Heart right ventricle (tissue), 16 donors: ENCODE measurements at places on chromosomes 6 and 20. TPM values are rescaled to one million over a fixed set of nuclear protein-coding genes. Genes with fewer than 3 reads are reported as not detected.

GRCh38 chr6:7341989-7342742 lies 29.2 kb upstream of the SSR1 start:
- no peak for DNase-seq

Gene CDC5L
- 17.5 TPM for total RNA-seq

DNA sequence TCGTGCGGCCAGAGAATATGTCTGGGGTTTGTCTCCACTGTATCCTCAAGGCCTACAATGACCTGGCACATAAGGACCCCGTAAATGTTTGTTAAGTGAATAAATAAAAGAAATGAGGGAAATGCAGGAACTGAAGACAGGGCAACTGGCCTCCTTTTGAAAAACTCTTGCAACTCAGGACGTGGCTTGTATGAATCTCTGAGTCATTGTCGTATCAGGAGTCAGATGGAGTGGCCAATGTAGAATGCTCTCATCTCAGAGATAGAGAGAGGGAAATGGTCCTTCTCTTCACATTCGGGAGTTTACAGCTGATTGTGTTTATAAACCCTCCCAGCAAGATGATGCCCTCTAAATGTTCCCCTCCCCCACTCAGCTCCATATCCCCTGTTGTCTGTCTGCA lies 57.1 kb downstream of the UST start:
- DNase-seq = no peak

DNA sequence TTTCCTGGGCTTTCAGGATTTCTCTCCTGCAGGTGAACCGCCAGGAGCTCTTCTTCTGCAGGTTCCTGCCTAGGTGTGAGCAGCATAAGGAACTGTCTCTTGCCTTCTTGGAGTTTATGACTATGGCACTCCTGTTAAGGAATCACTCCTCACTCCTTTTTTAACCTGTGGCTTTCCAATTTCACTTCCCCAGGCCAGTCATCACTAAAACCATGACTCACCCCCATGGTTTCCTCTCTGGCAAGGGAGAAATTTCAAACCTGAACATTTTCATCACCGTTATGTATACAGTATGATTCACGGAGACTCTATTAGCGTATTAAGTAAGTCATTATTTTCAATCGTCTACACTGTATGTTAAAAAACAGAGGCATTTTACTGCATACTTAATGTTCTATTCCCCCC lies 78.2 kb upstream of the ARID1B start:
- no peak for DNase-seq

DNA sequence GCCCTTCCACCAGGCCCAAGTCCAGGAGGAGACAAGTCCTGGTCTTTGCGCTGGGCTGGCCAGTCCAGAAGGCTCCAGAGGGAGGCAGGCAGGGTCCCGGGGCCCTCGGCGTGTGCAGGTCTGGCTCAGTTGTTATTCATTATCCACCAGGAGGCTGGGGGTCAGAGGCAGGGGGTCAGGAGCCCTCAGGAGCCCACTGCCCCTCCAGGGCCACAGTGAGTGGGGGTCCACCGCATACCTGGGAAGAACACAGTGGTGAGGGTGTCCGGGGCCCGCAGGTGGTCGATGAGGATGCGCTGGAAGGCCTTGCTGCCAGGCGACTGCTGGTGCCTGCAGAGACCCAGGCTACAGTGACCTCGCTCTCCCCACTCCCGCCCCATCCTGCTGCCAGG lies 4.4 kb upstream of the C20orf144 start:
- DNase-seq = no peak

DNA sequence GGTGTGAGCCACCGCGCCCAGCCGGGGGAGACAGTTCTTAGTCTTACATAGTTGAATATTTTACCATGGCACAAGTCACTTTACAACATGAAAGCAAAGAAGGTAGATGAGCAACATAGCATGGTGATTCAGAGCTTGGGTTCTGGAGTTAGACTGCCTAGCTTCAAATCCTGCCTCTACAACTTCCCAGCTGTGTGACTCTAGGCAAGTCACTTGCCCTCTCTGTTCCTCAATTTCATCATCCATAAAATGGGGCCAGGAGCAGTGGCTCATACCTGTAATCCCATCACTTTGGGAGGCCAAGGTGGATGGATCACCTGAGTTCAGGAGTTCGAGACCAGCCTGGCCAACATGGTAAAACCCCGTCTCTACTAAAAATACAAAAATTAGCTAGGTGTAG lies 26.3 kb downstream of the HCK start:
- no peak for DNase-seq

- DNase-seq = no peak
Measured at GRCh38 chr20:16388731-16389130, 184.5 kb downstream of the KIF16B start.

Gene SSTR4
- not detected for total RNA-seq

Gene CPXM1
- 1.9 TPM for total RNA-seq

GRCh38 chr6:154086510-154086909 lies 47.5 kb downstream of the OPRM1 start:
- DNase-seq = no peak

DNA sequence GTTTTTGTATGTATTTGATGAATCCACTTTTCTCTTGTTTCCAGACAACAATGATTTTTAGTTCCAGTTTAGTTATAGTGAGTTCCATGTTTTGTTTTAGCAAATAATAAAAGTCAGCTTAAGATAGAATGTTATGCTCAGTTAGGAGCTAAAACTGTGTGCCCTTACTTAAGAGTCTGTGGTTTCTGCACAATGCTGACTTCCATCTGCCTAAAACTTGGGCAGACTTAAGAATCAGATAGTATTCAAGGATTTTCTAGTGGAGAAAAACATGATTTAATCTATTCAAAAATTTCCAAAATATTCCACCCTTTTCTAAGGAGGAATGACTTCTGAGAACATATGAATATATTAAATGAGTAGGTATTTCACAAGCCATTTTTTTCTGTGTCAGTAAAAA lies 32.8 kb downstream of the LAMA4 start:
- no peak for DNase-seq

Gene RAB5IF
- total RNA-seq = 47.0 TPM

DNA sequence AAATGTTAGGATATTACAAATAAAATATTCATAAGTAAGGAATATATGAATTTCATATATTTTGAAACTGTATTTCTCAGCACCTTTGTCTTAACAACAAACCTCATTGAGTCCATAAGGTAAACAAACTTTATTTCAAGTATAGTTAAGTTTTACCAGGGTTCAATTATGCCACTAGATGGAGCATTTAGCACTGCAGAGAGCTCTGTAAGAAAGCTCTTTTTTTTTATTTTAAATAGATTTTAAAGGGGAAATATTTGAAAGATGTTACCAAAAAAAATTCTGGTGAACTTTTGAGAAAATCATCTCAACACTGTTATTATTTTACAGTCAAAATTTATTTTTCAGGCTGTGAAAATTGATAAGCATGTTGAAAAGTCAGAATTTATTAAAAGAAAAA lies 955.2 kb upstream of the EYS start:
- no peak for DNase-seq

GRCh38 chr6:12196326-12196936 lies 93.7 kb upstream of the EDN1 start:
- no peak for DNase-seq

GRCh38 chr6:25122001-25122400 lies 157.2 kb upstream of the CARMIL1 start:
- peak; percentile 42 for DNase-seq

Gene ANKRD66
- total RNA-seq = not detected

Gene NKAIN2
- 0.17 TPM for total RNA-seq

DNA sequence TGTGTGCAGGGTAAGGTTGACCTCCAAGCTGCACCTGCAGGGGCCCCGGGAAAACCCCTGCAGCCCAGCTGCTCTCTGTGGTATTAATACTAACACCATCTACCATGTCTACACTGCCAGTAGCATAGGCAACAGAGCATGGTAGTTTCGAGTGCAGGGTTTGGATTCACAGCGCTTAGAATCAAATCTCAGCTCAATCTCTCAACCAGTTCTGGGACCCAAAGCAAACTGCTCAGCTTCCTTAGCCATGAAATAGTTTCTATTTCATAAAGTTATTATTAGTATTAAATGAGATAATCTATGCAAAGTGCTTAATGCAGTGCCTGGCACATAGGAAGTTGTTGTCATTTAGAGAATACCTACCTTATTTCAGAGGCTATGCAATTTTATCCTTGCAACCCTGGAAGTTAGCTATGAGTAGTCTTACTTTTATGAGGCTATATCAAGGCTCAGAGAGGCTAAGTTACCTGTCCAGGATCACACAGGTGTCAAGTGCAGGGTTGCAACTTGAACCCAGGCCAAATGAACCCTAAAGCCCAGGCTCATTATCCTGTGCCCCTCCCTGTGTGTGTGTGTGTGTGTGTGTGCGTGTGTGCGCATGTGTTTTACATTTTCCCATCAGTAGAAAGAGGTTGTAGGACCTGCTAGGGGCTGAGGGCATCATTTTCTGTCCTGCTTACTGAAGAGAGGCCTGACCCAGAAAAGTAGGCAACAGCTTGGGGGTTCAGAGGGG lies 27.6 kb upstream of the MRPS18A start:
- DNase-seq = no peak

DNA sequence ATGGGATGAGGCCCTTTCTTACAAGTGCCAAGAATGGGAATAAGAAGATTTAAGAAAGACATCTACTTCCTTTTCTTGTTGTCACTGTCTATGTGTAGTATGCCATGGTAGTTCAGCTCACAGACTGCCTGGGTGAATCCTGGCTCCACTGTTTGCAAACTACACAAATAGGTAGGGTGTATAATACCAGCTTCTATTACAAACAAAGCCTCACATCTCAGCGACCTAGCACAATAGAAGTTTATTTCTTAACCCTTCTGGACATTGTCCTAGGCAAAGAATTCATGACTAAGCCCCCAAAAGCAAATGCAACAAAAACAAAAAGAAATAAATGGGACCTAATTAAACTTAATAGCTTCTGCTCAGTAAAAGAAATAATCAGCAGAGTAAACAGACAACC lies 74.5 kb downstream of the LINC00237 start:
- DNase-seq = no peak
